ENCODE measurements at places on chromosomes 6 and 20.
A peak's percentile ranks its signal among the peaks of the same experiment; 100 is the strongest.

DNA sequence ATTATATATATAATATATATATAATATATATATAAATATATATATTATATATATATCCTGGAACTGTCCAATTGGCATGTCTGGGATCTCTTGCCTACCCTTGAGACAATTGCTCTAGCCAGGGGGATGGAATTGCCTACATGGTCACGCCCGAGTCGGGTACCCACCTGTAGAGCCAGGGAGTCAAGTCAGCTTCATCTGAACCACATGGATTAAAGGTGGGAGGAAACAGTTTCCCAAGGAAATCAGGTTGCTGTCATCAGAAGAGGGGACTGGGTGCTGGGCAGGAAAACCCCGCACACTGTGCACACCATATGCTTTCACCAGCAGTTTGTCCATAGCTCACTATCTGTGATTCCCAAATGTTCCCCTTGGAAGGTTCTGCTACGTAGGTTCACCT is 252.5 kb upstream of the NOX3 start:
- H3K4me3 ChIP-seq: no peak overlapping the region
- H3K4me1 ChIP-seq: no peaks in the 10 kb centered on the region
- H3K36me3 ChIP-seq: no peaks in the 10 kb centered on the region
- no peak for DNase-seq
- no peaks in the 10 kb centered on the region for H3K27me3 ChIP-seq

- no peaks in the 10 kb centered on the region for H3K27me3 ChIP-seq
- no peak overlapping the region for H3K27ac ChIP-seq
- H3K4me3 ChIP-seq: no peak overlapping the region
- H3K36me3 ChIP-seq: no peaks in the 10 kb centered on the region
These were observed 121.2 kb downstream of the RFPL4B start for GRCh38 chr6:112468359-112468758.

GRCh38 chr20:63923651-63924050 is 28.7 kb downstream of the DNAJC5 start:
- H3K36me3 ChIP-seq: no peaks in the 10 kb centered on the region
- no peak overlapping the region for H3K27ac ChIP-seq
- H3K4me1 ChIP-seq: no peaks in the 10 kb centered on the region
- DNase-seq: no peak

DNA sequence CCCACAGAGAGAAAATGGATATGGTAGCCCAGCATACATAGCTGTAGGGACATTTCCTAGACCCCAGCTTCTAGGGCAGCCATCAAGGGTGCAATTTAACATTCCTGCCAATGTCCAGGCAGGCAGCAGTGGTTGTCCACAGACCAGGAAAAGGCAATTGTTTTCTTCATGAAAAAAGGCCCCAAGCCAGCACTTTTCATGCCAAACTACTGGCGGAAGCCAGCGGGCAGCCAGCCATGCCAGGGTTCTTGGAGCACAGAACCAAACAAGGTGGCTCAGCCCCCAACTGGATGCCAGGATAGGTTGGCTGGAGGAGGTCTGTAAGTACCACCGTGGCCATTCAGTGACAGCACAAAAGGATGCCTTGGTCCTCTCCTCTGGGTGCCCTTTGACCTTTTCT is 94.6 kb downstream of the BANF2 start:
- H3K27me3 ChIP-seq: no peaks in the 10 kb centered on the region
- H3K4me1 ChIP-seq: no peaks in the 10 kb centered on the region
- no peak for DNase-seq
- H3K27ac ChIP-seq: peak overlapping the region; percentile 73
- no peaks in the 10 kb centered on the region for H3K36me3 ChIP-seq

Measured in heart left ventricle (tissue), 16 donors.